ENCODE measurements at places on chromosomes 16 and 17.

- no peak for DNase-seq
Measured at GRCh38 chr16:52405441-52405840, 141.5 kb downstream of the TOX3 start.

DNA sequence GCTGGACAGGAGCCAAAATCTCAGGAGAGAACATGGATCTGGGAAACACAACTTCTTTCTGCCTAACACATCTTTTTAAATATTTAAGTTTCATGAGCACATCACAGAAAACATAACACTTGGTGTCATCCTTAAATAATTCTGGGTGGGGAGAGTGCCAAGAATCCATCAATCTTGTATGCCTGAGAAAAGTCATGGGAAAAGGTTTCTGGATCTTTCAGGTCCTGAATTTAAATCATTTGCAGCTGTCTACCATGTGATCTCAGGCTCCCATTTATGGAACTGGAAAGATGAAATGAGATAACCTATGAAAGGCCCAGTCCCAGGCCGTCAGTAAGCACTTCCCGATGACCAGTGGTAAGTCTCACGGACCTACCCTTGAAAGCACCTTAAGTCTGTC, 15.1 kb downstream of the CDH11 start:
- no peak for DNase-seq

GRCh38 chr17:38361694-38362465, 10.2 kb downstream of the SOCS7 start:
- no peak for DNase-seq

DNA sequence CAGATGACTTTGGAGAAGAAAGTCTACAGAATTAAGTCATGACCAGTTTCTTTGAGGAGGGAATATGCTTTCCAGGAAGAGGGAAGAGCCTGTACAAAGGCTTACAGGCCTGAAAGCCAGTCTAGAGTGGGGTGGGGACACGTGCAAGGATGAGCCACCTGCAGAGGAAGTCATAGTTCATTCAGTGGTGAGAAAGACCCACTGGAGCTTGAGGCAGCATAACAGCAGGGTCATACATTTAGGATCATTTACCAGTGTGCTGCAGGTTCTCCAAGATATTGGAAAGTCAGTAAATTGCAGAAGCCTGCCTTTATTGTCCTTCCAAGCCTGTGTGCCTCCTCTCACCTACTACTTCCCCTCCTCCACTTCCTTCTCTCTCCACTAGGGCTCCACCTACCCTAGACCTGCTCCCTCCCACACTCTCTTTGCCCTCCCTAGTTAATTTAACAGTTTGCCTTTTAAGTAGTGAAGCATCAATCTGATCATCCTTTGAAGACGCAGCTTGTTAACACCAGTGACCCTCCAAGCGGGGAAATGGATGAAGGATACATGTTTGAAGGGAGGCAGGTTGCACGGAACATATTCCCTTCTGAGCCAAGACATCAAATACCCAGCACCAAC, 40.2 kb downstream of the CDRT15 start:
- no peak for DNase-seq

- no peak for DNase-seq
Measured at GRCh38 chr17:43874293-43874692, 27.3 kb downstream of the CD300LG start.

DNA sequence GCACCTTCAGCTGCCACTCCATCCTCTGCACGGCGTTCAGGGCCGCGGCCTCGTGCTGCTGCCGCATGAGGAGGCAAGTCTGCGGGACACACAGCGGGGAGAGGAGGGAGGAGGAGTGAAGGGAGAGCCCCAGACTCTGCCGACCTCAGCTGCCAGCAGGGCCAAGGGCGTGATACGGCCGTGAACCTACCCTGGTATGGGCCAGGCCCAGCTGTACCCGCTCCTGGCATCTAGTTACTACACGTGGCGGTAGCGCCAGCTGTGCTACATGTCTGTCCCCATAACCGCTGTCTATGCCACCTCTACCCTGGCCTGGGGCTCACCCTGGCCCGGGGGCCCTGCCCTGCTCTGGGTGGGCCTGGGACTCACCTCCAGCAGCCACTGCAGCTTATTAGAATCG, 51.1 kb downstream of the ZNF778 start:
- DNase-seq = no peak

DNA sequence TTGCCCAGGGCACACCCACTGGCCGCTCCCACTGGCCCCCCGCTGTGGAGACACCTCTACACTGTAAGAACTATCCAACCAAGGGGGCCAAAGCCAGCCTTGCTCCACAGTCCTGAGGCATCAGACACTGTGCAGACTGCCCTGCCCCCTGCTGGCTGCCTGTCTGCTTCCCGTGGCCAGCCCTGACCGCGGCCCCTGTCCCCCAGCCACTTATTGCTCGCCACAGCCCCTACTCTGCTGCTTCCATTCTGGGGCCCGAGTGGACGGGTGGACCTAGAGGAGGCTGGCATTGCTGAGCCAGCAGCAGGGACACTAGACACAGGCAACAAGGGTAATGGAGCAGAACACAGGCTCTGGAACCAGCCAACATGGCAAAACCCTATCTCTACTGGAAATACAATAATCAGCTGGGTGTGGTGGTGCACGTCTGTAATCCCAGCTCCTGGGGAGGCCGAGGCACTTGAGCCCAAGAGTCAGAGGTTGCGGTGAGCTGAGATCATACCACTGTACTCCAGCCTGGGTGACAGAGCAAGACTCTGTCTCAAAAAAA, 19.7 kb upstream of the LRRC37A3 start:
- no peak for DNase-seq

- no peak for DNase-seq
Measured at GRCh38 chr16:3009568-3010390, 2.9 kb upstream of the CLDN9 start.

DNA sequence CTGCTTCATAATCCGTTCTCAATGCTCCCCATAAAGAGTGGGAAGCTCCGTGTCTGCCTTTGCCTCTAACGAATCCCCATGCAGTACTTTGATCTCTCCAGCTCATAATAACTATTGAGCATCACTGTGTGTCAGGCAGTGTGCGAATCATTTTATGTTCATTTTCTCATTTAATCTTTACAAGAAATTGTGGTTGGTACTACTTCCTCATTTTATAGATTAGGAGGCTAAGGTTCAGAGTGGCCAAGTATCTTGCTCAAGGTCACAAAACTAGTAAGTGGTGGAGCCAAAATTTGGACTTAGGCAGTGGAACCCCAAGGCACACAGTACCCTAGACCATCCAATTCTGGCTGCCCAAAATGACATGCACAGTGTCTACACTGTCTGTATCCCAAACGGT, 44.8 kb downstream of the ABCC12 start:
- no peak for DNase-seq

DNA sequence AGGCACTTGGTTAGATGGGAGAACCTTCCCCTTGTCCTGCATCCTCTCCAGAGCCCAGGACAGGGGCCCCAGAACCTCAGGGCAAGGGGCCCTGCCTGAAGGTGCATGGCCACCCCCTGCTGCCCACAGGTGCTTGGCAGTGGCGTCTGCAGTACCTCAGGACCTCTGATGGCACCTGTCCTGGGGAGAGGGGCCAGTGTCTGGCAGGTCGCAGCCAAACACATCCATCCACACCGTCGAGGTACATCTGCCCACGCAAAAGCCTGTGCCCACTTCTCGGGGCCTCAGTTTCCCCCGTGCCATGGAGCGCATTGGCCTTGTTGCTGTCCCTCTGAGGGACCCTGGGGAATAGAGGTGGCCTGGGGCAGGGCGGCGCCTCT, 9.3 kb downstream of the MAP2K3 start:
- DNase-seq = no peak

DNA sequence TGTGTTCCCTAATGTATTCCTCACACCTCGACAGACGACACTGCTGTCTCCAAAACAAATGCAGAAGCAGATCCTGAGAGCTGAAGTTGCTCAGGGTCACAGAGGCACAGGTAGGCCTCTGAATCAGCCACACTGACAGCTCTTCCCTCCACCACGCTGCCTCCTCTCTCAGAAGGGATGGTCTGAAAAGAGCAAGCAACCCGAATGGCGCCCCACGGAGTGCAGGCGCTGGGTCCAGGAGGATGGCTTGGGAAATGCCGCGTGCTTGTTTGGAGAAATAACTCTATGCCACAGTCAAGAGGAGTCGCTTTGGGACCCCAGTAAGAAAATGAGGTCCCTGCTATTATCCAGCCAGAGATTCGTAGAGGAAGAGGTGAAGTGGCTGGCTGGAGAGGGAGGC, 15.9 kb downstream of the CYB561 start:
- no peak for DNase-seq

GRCh38 chr17:19305761-19306159, 56.8 kb downstream of the B9D1 start:
- no peak for DNase-seq

- no peak for DNase-seq
Measured at GRCh38 chr17:34823023-34823422, 138.2 kb downstream of the CCT6B start.

DNA sequence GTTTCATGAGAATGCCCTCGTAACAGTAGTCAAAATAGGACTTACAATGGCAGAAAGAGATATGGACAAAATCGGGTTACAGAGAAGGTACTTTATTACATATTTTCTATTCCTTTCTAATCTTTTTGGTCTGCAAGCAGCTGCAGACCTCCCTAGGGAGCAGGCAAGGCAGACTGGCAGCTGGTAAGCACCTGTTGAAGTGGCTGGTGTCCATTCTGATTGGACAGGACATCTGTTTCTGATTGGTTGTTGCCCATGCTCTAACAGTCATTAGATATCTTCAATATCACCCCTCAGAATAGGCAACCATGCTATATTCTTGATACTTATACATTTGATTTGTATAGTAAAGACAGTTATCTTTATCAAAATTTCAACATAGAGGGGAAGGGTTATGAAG, 606.3 kb downstream of the KCNJ2 start:
- no peak for DNase-seq

DNA sequence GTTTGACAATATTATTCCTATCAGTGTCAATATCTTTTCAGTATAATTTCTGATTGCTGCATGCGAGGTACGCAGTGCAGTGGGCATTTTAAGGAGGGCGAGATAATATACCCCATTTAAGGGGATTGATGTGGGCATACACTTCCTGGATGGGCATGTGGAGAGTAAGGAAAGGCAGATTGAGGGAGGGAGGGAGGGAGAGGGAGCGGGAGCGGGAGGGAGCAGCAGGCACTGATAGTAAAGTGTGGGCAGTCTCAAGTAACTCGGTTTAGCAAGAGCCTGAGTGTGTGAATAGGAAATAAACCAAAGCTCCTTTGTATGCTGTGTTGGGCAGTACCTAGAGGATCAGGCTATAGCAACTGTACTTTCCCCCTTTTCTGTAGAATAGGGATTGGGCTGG, 5.1 kb downstream of the BPTF start:
- no peak for DNase-seq

Data from iPS DF 6.9 (cell line).